CD4-positive, alpha-beta T cell (primary cell): ENCODE measurements at places on chromosomes 6 and 20. TPM values are rescaled to one million over a fixed set of nuclear protein-coding genes. Genes with fewer than 3 reads are reported as not detected.

Gene SALL4
- total RNA-seq: 0.05 TPM

Gene DACT2
- total RNA-seq: not detected

Gene COL19A1
- total RNA-seq: not detected

Gene HLA-DRB1
- total RNA-seq: 33.6 TPM

Gene PHF1
- 545 TPM for total RNA-seq

Gene FAM110A
- 4.8 TPM for total RNA-seq

Gene OLIG3
- not detected for total RNA-seq

Gene OXT
- 1.1 TPM for total RNA-seq

Gene SIRPB2
- 0.20 TPM for total RNA-seq

Gene LY6G6D
- total RNA-seq: not detected
